ENCODE measurements at places on chromosomes 1 and 21.
A peak's percentile ranks its signal among the peaks of the same experiment; 100 is the strongest.

DNA sequence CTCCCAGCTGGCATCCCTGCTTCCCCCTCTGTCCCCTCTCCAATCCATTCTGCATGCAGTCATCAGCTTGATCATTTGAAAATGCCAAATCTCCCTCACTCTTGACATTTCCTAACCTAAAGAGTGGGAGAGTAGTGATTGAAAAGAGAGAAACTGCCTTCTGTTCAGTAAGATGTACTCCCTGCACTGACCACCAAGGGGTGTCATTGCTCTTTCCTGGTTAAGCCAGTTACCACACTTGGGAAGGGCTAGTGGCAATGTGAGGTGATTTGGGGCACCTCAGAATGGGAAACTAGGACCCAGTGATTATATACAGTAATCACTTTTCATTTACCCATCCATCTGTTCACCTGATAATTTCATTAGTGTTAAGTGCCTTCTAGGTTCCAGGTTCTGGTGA is 6.9 kb upstream of the TMEM269 start:
- no peak for DNase-seq

GRCh38 chr1:241838897-241839296 is 9.1 kb upstream of the EXO1 start:
- DNase-seq: no peak

GRCh38 chr21:34938089-34938764 is 110.9 kb downstream of the RUNX1 start:
- no peak for DNase-seq

GRCh38 chr1:81452693-81453366 is 347.9 kb upstream of the ADGRL2 start:
- DNase-seq: no peak

DNA sequence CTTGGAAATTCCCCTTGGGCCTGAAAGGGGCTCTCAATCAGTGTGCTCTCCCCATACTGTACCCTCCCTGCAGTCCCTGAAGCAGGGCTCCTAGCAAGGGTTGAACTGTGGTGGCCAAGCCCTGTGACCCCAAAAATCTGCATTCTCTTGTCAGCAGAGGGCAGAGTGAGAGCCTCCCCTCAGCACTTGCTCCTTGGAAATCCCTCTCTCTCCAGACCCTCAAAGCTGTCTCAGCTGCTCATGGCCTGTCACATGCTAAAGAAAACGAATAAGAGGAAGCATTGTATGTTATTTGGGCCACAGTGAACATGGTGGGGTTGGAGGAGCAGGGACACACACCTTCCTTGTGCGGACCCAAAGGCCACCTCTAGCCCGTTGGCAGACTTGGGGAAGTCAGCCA is 47.2 kb upstream of the SYNC start:
- DNase-seq: no peak

- no peak for DNase-seq
These were observed 35.4 kb downstream of the ADCY10 start for GRCh38 chr1:167878372-167879160.

- no peak for DNase-seq
These were observed 60.1 kb upstream of the TARBP1 start for GRCh38 chr1:234538930-234539649.

- DNase-seq: no peak
These were observed 26.3 kb upstream of the ZNF648 start for GRCh38 chr1:182087719-182088350.

DNA sequence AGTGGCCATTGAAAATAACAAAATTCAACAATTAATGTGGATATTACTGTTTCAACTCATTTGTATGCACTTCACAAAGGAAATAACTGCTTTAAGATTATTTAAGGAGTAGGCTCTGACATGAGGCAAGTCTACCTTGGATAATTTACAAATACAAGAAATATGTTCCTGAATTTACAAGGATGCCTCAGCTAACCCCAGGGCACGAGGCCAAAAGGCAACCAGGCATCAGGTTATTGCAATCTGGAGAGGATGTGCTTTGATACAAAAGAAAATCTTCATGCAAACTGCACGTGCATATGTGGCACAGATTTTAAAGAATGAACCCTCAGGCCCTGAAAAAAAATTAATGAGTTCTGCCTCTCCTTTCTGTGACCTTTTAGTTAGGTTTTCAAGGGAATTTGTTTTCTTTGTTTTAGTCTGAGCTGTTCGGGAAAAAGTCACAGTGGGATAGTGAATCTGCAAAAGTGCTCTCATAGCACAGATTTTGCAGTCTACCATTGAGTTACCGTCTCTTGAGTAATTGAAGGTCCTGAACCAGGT is 1304.2 kb upstream of the ADGRL4 start:
- no peak for DNase-seq

DNA sequence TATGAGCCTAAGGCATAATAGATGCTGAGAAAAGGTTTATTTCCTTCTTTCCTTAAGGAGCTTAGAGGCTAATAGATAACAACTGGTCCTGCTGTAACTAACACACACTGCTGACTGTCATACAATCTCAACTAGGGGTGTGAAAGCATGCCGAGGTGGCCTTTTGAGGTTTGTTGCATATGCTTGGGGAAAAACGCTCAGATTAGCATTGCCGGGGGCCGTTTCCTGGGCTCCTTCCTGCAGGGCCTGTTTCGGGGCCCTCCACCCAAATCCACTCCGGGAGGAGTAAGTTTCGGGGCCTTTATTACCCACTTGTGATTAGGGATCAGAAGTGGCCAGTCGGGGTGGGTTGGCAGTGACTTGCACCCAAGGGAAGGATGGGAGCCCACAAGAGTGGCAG is 27.2 kb upstream of the RCSD1 start:
- no peak for DNase-seq

DNA sequence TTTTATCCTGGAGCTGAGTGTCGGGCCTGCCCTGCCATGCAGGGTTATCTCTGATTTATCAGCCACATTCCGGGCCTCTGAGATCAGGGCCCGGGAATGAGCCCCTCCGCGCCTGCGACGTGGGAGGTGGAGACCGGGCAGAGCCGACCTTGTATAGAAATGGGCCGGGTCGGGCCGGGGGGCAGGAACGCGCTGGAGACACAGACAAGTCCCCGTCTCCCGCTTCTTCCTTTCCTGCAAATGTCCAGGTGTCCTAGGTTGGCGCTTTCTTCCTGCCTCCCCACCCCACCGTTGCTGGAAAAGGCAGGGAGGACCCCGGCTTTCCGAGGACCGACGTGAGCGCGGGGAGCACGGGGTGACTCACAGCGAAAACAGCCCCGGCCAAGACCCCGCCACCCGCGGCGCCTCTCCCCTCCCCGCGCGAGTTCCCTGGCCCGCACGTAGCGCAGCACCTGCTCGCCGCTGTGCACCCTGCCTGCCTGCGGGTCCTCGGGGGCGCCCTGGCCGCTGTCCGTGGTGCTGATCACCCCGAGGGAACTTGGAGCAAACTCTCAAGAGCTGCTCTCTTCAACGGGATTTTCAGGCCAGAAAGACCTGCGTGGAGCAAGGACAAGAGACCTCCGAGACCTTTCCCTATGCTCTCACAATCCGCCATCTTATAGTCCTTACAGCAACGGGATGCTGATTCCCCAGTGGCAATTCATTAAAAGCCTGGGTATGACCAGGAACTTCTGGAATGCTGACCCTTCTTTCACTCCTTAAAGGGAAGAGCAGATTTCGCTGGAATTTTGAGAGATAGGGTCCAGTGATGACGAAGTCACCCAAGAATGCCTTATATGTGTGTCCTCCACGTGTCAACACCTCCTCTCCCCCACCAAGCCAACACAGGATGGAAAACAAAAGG is 475 bp upstream of the NPPB start:
- peak; percentile 48 for DNase-seq

GRCh38 chr1:181592255-181592859 is 109.0 kb downstream of the CACNA1E start:
- DNase-seq: no peak

- no peak for DNase-seq
These were observed at the start of gene RGL1 for GRCh38 chr1:183804916-183805841. RGL1 (plus strand) TSS chr1:183805120; CDS start chr1:183805298, 178 bp downstream.

GRCh38 chr1:41954533-41954944 is 35.8 kb upstream of the HIVEP3 start:
- DNase-seq: no peak

GRCh38 chr1:232969799-232970198 is 19.4 kb downstream of the NTPCR start:
- DNase-seq: no peak

DNA sequence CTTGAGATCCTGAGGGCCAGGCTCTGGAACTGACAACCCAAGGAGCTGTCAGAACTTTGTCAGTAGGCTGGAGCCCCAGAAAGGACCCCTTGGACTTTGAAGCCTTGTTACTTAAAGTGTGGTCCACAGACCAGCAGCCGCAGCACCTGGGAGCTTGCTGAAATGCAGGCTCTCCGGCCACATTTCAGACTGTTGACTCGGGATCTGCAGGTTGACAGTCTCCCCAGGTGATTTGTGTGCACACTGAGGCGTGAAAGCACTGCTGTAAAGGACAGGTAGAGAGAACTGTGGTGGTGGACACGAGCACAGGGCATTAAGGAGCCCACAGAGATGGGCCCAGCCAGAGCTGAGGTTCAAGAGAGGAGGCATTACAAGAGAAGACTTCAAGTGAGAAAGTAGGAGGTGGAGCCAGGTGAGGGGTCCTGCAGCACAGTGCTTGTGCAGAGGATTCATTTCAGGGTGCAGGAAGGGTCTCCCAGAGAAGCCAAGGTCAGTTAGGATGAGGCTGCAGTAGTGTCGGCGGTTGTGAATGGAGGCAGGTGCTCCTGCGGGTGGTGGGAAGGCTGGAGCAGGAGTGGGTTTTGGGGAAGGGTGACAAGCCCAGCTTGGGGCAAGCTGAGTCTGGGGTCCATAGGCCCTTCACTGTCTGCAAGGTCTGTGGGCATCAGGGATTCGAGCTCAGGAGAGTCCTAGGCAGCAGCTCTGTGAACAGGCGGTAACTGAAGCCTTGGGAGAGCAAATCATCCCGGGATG is 4.6 kb downstream of the HYI start:
- DNase-seq: no peak

- DNase-seq: no peak
These were observed 359.3 kb downstream of the SMYD3 start for GRCh38 chr1:246147524-246148461.

GRCh38 chr1:233945573-233945972 is 41.1 kb downstream of the SLC35F3 start:
- DNase-seq: no peak

DNA sequence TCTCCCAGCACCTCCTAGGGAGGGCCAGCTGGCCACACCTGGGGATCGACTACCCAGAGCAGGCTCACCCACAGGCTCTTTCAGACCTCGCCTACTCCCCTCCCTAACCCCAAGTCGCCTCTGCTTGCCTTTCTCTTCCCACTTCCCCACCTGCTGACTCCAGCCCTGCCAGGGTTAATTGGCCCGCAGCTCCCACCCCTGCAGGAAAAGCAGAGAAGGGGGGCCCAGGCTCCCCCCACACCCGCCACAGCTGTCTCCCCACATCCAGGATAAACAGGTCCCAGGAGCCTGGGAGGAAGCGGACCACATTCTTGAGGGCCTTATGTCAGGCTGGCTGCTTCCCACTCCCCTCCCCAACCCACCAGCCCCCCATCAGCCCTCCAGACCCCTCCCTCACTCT is 45.0 kb downstream of the TAS1R2 start:
- no peak for DNase-seq

DNA sequence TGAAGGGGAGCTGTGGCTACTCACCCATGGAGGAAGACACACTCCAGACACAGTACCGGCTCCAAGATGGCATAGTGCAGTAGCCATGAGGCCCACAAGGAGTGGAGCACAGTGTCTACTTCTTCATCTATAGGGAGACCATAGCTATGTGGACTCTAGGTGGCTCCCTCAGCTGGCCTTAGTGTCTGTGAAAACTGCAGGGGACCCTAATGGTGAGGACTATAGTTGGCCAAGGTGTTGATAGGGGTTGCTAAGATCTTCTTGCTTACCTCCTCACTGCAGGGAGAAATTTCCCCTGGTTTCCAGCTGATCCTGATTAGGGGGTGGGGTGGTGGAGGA is 58.9 kb downstream of the DIPK1A start:
- DNase-seq: no peak

GRCh38 chr21:45507888-45508508 is 34.2 kb downstream of the SLC19A1 start:
- DNase-seq: no peak

- peak; percentile 74 for DNase-seq
These were observed 5.0 kb upstream of the CTTNBP2NL start for GRCh38 chr1:112390775-112391602.

GRCh38 chr1:94871031-94871430 is 50.9 kb downstream of the SLC44A3 start:
- no peak for DNase-seq

DNA sequence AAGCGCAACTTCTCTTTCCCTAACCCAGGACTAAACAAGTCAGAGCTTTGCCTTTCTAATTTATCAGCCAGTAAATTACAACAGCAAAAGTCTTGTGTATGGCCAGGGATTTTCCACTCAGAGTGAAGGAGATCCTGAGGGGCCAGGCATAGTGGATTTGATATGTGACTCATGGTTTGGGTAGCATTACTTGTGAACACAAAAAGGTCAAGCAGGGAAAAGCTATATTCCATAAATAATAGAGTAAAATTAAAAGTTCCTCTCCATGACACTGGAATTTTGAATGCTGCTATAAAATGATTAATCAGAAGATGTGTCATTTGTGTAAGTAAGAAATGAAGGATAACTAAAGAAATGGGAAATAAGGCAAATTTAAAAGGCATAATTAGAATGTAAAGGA is 284.8 kb downstream of the HLX start:
- no peak for DNase-seq

- no peak for DNase-seq
These were observed 2.5 kb upstream of the TAF13 start for GRCh38 chr1:109078317-109078716.

- DNase-seq: no peak
These were observed 20.6 kb upstream of the TBX15 start for GRCh38 chr1:119008483-119009311.

DNA sequence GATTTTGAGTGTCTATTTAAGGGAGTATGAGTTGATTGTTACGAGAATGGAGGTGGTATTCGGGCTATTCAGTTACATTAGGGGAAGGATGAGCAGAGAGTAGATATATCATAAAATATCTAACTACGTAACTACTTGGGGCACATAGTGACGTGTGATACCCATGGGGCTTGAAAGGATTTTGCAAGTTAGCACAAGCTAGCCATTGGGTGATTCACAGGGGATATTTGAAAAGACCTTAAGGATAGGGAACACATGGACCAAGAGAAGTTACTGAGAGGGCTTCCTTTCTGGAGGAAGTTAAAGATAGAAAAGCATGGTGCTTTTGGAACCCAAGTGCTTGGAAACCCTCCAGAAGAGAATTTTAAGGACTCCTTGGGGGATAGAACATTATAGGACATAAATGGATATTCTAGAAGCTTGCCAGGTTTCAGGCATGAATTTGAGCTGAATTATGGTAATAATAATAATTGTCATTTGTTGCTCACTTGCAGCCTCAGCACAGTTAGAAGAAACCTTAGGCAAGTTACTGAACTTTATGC is 5.4 kb downstream of the DISP1 start:
- no peak for DNase-seq

DNA sequence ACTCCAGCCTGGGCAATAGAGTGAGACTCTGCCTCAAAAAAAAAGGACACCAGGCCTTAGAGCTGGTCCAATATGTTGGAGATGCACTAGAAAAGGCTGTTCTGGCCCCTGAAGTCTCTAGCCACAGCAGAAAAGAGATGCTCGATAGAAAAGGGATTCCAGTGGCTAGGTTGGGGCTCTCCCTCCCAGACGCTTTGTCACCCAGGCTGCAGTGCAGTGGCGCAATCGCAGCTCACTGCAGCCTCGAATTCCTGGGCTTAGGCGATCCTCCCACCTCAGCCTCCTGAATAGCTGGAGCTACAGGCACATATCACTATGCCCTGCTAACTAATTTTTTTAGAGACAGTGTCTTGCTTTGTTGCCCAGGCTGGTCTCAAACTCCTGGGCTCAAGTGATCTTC is 18.2 kb downstream of the PDZK1 start:
- DNase-seq: no peak

GRCh38 chr1:97050506-97050905 is 328.9 kb downstream of the PTBP2 start:
- no peak for DNase-seq

All from activated CD4-positive, alpha-beta T cell treated with anti-CD3 and anti-CD28 coated beads for 24 hours (primary cell).